ENCODE measurements at places on chromosomes 12 and 14. TPM values are rescaled to one million over a fixed set of nuclear protein-coding genes. Genes with fewer than 3 reads are reported as not detected.

DNA sequence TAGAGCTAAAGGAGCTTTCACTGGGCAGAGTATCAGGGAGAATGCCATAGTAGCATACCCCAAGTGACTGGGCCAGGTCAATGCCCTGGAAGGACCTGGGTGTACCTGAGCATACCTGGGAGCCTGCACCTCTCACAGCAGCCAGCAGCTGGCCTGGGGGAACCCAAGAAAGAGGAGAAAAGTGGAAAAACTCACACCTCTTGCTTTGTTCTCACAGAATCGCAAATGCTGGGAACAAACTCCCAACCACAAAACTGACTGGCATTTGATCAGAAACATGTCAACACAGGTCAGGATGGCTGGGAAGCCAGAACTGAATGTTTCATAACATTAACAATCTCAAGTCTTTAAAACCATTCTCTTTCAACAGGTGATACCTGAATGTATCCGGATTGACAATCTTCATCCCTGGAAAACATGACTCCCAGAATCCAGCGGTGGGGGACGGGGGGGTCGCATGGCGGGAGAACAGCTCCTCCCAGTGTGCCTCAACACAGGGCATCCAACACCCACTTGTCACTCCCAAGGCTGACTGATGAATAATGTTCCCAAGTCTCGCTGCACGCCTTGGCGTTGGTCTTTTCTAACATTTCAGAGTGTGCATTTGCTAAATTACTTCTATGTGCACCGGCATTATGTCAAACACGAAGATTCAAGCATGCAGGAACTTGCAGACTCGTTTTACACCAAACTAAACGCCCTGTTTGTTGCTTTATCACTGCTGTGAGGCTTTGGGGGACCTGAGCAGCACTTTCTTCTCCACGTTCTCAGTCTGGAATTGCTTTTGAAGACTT, 7.9 kb downstream of the FOXN3 start:
- peaks cover 26% of the 10 kb centered on the region for H3K36me3 ChIP-seq
- H3K4me3 ChIP-seq, result no peak overlapping the region
- no peaks in the 10 kb centered on the region for H3K27me3 ChIP-seq

DNA sequence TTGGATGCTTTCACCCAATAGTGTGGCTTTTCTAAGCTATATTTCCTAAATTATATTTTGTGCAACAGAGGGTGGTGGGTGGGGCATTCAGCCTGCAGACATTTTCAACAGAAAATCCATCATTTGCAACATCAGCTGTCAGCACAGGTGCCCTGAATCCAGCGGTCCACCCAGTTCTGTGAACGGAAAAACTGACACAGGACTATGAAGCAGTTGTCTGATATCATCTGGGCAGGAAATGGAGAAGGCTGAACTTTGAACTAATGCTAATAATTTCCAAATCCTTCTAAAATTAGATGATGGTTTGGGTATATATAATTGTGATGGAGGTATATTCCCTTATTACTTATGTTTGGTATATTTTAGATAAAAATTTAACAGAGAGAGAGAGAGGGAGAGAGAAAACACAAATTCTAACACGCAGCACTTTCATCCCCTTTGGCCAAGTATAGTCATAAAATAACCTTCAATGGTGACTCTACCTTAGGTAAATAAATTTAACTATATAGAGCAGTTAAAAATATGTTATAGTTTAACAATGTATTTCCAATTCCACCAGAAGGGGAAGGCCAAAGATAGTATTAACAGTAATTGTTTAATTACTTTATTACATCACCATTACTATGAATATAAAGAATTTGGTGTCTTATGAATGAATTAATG, 58.3 kb upstream of the PTPRB start:
- no peaks in the 10 kb centered on the region for H3K27me3 ChIP-seq
- H3K4me1 ChIP-seq, result no peaks in the 10 kb centered on the region
- no peak overlapping the region for H3K4me3 ChIP-seq
- DNase-seq, result no peak

DNA sequence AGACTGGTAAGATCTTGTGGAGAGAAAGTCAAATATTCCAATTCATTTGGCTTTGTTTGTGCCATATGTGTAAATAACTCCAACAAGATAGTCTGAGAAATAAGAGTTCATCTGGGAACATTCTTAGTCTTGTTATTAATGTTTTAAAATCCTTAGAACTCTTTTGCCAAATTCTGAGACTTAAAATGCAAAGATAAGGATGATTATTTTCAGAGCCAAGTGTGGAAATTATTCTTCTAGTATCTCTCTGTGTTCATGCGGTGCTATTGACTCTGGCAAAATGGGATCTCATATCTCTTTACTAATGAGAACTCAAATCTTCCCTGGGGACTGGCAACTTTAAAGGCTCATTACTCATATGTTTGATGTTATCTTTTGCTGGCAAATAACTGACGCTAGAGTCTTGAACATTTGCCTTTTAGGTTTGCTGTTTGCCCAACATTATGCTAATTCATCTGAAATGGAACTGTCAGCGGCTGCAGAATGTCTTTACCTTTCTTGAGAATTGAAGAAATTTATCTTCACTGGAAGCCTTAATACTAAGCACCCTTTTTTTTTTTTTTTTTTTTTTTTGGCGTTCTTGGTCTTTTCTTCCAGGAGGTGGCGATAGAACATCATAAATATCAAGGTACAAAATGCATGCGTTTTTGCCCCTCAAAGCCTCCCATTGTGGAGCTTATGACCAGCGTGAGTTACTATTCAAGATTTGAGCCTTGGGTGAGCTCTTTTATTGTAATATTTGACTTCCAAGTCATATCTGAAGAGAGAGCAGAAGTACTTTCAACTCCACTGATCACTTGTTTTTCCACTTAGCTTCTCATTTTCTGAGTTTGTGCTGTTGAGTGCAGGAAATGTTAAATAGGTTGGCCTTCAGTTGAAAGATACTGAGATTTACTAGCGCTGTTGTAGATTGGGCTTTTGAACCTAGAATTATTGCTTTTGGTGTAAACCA, 86.5 kb downstream of the CAND1 start:
- DNase-seq, result no peak
- H3K27ac ChIP-seq, result no peak overlapping the region
- no peaks in the 10 kb centered on the region for H3K36me3 ChIP-seq
- no peak overlapping the region for H3K4me3 ChIP-seq

DNA sequence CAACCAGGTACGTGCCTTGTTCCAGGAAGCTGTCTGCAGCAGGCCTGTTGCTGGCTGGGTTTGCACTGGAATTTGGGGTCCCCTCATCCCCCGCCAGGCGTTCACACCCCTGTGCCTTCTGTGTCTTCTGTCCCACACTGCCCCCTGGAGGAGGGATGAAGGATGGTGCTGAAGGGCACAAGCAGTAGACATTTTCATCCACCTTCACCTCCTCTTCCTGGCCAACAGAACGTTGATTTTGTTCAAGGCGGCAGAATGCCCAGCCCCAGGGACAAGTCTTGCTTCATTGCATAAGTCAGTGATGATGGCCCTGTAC, 122.1 kb downstream of the CALM1 start:
- no peaks in the 10 kb centered on the region for H3K4me1 ChIP-seq
- no peaks in the 10 kb centered on the region for H3K27me3 ChIP-seq
- no peak for DNase-seq
- H3K36me3 ChIP-seq, result no peaks in the 10 kb centered on the region

The RNASE1 gene
- total RNA-seq, result not detected

All from natural killer cell (primary cell).